Suppressor macrophage treated with lipopolysaccharide for 4 hours (primary cell): ENCODE measurements at places on chromosomes 3 and 15.

- no peak for DNase-seq
These were observed 31.9 kb upstream of the ADGRG7 start for GRCh38 chr3:100577382-100578008.

DNA sequence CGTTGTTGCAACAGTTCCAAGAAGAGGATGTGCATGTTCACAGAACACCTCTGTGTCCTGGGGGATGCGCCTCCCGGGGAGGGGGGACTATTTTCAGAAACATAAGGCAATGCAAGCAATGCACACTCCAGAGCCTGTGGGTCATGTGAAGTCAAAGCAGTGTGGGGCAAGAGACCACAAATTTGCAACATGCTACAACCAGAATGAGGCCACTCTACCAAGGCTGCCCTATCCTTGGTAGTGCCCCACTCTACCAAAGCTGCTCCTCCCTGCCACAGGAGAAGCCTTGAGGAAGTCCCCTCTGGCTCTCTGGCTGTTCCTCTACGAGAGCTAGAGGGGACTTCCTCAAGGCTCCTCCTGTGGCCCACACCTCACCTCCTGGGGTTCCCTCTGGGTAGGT is 8.4 kb upstream of the NR2C2 start:
- DNase-seq: no peak

GRCh38 chr3:16318176-16318575 is 53.2 kb downstream of the OXNAD1 start:
- DNase-seq: peak; percentile 51

DNA sequence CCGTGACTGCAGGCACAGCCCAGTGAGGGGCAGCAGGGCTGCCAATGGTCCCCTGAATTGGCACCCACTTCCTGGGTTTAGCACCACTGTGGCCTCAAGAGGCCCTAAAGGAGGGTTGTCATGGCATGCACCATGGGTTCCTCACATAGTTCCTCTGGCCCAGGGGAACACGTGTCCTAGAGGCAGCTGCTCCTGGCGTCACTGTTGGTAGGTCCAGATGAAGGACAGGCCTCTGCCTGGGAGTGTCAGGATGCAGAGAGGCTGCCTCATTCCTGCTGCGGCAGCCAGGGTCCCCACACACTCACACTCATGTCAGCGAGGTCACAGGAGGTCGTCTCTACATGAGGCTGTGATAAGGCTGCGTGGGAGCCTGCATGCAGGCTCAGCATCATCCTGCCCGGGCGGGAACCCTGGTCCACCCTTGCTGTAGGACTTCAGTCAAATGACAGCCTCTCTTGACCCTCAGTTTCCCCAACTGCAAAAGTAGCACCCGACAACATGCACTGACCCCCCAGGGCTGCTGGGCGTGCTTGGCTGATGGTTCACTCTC is 26.1 kb upstream of the SFMBT1 start:
- DNase-seq: no peak

GRCh38 chr3:114958930-114959329 is 188.2 kb downstream of the ZBTB20 start:
- DNase-seq: no peak

DNA sequence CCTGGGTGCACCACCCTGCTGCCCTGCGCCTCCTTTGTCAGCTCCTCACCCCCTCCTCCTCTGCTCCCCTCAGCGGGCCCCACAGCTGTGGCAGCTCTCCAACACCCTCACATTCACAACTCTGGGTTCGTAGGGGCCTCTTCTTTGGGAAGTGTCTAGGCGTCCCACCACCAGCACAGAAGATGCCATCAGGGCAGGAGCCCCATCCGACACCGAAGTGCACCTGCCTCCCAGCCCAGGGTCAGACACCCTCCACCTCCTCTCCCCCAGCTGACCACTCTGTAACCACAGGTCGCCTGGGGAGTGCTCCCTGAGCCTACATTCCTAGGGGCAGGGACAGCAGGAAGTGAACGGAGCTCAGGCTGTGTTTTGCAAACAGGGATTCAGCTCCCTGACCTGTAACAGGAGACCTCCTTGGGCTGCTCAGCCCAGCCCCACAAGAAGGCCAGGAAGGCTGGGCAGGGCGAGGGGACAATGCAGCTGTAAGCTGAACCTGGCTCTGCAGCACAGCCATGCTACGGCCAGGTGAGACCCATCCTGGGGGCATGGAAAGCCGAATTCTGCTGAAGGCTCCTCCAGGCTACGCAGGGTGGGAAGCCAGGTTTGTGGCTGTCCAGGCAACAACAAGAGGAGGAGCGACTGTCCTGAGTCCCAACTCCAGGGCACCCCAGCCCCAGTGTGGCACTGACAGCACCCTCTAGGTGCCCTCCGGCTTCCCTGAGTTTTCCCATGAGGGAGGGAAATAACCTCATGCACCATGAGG is 269.0 kb downstream of the GOLGA6L6 start:
- DNase-seq: no peak

- DNase-seq: peak; percentile 52
These were observed 951 bp downstream of the FOXL2 start for GRCh38 chr3:138945709-138946662.

DNA sequence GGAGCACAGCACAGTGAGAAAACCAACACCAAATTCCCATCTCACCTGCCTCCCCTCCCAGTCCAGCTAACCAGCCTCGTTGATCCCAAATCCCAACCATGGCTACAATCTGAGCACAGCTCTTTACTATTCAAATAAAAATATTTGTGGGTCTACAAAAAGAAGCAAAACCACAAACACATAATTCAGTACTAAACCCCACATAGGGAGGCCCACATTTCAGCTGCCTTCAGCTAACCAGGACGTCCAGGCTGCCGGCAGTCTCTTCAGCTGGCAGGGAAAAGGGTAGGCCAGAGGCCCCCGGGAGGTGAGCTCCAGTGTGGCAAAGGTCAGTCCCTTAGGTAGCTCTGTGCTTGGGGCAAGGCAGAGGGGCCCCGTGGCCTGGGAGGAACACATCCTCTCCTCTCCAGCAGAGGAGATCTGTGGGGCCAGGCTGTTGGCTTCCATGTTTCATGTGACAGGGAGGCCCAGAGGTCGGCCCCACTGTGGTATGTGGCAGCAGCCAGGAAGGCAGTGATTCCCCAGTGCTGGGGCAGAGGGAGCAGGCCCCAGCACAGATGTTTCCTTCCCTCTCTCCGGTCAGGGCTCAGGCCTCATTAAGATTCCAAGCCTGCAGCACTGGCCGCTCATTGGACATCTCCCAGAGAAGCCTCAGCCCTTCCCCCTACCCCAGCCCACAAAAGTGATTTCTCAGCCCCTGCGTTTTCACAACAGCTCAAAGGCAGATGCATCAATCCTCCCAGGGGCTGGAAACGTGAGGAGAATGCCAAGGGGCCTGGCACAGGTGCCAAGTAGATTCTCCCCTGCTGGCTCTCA is 381.4 kb downstream of the NTRK3 start:
- DNase-seq: no peak

DNA sequence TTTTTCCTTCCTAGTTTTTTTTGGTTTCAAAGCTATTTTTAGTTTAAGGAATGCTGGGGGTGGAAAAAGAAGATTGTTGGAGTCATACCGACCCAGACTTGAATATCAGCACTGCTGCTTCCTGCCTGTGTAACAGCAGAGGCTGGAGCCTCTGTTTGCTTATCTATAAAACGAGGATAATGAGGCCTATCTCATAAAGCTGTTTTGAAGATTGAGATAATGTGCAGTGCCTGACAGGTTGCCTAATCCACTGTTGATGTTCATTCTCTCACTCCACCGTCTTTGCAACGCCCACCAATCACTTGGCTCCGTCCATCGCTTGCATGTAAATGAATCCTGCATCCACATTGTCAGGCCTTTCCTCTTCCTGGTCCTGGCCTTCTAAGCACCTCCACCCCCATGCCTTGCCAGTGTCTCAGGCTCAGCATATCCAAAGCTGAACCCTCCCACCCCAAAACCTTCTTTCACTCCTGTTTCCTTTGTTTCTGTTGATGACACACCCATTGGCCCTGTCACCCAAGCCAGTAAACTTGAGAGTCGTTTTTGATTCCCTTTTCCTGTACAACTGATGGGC is 94.9 kb downstream of the MEX3B start:
- no peak for DNase-seq

- DNase-seq: no peak
These were observed 240.8 kb downstream of the NFKBIZ start for GRCh38 chr3:102089904-102090720.

- peak; percentile 83 for DNase-seq
These were observed 60.1 kb downstream of the SGO1 start for GRCh38 chr3:20125897-20126296.

GRCh38 chr3:37888421-37888820 is 26.7 kb downstream of the CTDSPL start:
- no peak for DNase-seq

DNA sequence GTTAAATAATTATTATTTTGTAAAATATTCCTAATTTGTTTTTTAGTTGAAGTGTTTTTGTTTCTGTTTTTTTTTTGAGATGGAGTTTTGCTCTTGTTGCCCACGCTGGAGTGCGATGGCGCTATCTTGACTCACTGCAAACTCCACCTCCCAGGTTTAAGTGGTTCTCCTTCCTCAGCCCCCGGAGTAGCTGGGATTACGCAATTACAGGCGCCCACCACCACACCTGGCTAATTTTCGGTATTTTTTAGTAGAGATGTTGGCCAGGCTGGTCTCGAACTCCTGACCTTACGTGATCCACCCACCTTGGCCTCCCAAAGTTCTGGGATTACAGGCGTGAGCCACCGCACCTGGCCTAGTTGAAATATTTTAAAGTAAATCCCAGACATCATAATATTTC is 48.7 kb upstream of the GATM start:
- DNase-seq: no peak

- peak; percentile 79 for DNase-seq
These were observed 59.5 kb upstream of the RYK start for GRCh38 chr3:134309987-134310700.

DNA sequence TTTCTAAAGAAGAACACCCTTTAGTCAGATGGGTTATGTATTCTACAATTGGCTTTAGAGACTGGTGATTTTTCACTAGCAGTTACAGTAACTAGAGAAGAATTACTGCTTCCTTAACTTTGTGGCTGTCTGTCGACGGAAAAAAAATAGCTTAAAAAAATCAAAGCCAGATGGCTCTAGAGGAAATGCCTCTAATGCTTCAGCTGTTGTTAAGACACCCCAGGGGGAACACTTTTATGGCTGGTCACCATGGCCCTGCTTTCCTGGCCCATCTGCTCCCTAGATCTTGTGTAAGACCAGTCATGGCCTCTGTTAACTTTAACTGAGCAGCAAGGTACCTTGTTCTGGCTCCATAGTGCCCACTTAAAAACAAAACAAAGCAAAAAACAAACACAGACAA is 198.6 kb upstream of the PLSCR5 start:
- DNase-seq: no peak

- no peak for DNase-seq
These were observed 11.7 kb upstream of the MRPS22 start for GRCh38 chr3:139332092-139332491.

GRCh38 chr3:122982216-122983185 is 45.1 kb downstream of the SEMA5B start:
- no peak for DNase-seq

DNA sequence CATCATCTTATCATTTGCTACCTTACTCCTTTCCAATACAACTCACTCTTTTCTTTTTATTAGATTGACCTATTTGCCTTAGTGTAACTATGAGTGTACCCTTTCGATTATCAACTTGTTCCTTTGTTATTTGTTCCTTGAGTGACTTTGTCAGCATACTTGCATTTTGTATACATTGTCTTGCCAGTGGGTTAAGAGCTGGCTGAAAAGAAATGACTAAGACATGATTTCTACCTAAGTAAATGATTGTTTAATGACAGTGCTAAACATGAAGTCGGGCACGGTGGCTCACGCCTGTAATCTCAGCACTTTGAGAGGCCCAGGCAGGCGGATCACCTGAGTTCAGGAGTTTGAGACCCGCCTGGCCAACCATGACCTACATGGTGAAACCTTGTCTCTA is 1042.3 kb downstream of the TBL1XR1 start:
- DNase-seq: no peak

- DNase-seq: peak; percentile 83
These were observed 521.9 kb upstream of the NAALADL2 start for GRCh38 chr3:174337227-174337626.

DNA sequence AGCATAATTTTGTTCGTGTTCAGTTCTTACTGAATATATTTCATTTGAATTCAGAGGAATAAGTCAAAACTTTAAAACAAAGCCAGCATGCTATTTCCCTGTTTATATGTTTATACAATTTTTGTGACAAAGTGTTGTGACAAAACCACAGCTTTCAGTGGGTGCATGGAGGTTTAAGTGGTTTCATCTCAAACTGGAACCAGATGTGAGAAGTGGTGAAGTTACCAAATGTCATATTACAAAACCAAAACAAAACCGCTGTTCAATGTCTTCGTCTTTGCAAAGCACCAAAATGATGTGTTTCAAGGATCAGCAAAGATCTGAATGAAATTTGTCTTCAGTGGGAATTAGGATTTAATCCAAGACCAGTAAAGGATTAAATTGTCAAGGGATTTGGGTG is 59.3 kb upstream of the OSTN start:
- DNase-seq: peak; percentile 21

DNA sequence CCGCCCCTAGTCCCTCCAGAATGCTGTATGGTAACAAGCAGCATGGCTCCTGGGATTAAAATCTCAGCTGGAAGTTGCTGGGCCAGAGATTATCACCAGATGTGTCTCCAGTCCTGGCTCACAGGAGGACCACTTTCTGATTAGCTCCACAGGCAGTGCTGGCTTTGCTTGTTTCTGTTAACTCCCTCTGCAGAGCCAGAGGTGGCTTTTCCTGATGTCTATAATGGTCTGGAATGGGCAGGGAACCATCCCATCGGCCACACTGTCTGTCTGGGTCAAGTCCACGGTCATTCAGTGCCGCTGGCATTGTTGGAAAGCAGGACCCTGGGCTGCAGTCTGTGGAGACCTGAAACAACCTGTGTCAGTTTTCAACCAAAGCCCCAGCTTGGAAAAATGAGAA is 119.6 kb upstream of the CTDSPL start:
- DNase-seq: no peak

DNA sequence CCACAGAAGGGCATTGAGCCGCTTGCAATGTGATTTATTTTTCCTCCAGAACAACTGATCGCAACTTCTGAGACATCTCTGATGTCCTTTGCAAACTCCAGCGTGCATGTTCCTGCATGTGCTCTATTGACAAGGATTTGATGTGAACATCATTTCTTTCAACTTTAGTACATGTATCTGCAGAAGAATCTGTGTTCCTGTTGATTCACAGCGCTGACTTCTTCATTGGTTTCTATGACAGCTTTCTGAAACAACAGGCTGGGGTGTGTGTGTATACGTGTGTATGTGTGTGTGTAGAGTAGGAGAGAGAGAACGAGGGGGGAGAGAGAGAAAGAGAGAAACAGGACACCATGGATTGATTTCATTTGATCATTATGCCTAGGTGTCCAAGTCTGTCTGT is 56.7 kb upstream of the CMTM8 start:
- no peak for DNase-seq

DNA sequence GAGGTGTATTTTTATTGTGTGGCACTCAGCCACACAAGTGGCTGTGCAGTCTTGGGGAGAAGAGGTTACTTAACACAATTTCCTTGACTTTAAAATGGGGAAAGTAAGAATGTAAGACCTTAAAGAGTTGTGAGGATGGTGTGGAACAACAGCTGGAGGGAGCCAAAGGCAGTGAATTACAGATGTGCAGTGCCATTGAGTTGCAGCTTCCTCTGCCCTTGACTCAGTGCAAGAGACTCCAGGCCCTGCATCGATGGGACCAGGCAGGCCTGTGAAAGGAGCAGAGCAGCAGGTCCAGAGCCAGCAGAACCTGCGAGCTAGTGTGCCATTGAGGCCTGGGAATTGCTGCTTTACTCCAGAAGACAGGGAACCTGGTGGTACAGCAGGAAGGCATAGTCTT is 27.2 kb downstream of the EEFSEC start:
- no peak for DNase-seq
